ENCODE measurements at places on chromosomes 6 and 20. TPM values are rescaled to one million over a fixed set of nuclear protein-coding genes. Genes with fewer than 3 reads are reported as not detected.

DNA sequence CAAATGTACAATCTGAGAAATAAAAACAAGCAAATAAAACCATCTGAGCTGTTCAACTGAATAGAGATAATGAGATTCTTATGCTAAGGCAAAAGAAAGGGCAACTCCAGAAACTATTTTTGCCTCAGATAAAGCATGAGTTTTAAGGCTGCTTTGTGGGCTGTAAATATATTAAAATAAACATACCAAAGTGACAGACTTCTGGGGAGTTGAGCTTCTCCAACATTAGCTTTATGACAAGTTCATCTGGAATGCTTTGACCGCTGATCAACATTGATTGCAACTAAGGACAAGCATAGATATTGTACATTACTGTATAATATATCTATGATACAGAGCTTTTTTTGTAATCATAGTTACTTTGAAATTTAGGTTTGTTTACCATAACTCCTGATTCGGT is 19.3 kb downstream of the AK9 start:
- no peak overlapping the region for H3K27ac ChIP-seq
- H3K27me3 ChIP-seq: no peaks in the 10 kb centered on the region
- H3K4me1 ChIP-seq: no peaks in the 10 kb centered on the region

GRCh38 chr6:117480651-117481050 is 1.8 kb upstream of the DCBLD1 start:
- H3K27ac ChIP-seq: no peak overlapping the region
- no peak for DNase-seq
- H3K27me3 ChIP-seq: peaks cover 63% of the 10 kb centered on the region
- H3K4me3 ChIP-seq: no peak overlapping the region

KIF6 gene
- total RNA-seq: 0.17 TPM

POM121L2 gene
- total RNA-seq: not detected

DNA sequence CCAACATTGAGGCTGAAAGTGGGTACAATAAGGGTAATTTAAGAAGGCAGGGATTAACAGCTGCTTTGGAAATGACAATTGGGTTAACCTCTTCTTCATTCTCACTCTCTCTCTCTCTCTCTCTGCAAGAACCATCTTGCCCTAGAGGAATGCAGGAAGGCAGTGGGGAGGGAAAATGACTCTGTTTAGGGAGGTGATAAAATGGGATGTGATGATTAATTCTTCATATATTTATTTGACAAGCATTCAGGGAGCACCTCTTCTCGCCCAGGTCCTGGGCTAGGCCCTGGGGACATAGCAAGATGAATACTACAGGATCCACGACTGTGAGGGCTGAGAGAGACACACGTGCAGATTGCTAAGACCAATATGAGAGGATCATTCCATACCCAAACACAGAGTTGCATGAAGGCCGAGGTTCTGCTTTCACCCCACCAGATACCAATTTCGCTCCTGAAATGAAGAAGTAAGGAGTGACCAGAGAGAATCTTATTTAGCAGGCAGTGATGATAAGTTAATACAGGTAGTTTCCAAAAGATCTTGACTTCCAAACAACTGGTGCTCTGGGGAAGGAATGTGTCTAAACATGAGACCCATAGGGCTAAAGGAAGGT is 13.3 kb upstream of the PTPN1 start:
- H3K4me1 ChIP-seq: peaks cover 13% of the 10 kb centered on the region
- no peak overlapping the region for H3K4me3 ChIP-seq
- no peaks in the 10 kb centered on the region for H3K36me3 ChIP-seq

DNA sequence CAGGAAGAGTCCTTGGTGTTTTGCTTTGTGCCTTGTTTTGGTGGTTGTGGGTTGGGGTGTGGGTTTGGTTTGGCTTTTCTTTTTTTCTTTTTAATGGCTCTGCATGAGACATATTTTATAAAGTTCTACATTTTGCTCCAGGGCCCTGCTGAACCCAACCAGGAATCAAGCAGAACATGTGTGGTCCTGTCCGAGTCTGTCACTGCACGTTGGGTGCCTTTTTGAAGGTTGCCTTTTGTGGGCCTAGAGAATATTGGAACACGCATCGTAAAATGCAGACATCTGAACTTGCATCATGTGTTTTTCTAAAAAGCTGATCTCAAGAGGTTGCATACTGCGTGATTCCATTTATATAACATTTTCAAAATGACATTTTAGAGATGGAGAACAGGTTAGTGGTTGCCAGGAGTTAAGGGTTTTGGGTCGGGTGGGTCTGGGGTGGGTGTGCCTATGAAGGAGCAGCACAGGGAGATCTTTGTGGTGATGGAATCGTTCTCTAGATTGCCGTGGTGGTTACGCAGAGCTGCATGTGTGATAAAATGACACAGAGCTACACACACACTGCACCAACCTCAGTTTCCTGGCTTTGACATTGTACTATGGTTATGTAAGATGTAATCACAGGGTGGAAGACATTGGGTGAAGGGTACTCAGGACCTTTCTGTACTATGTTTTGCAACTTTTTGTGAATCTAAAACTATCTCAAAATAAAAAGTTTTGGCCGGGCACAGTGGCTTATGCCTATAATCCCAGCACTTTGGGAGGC is 80.2 kb downstream of the EYA2 start:
- peak overlapping the region; percentile 23 for H3K4me3 ChIP-seq
- peaks cover 50% of the 10 kb centered on the region for H3K27me3 ChIP-seq
- DNase-seq: no peak
- no peak overlapping the region for H3K27ac ChIP-seq

DNA sequence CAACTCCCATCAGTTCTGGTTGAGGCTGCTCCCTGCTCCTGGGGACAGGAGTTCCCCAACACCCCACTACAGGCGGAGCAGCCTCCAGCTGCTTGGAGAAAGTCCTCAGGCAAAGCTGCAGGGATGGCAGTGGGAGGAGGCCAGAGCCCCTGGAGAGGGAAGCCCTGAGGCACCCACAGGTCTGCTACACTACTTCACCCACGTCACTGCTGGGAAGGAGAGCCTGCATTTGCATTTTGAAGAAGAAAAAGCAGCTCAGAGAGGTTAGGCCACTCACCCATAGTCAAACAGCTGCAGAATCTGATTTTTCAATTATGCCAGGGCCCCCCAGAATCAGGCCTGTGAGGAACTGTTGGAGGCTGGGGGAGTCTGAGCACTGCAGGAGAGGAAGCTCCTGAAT is 17.2 kb downstream of the BFSP1 start:
- peaks cover 9% of the 10 kb centered on the region for H3K27me3 ChIP-seq
- peaks cover 16% of the 10 kb centered on the region for H3K4me1 ChIP-seq
- H3K4me3 ChIP-seq: no peak overlapping the region
- no peak overlapping the region for H3K27ac ChIP-seq
- peaks cover 2% of the 10 kb centered on the region for H3K36me3 ChIP-seq

VSTM2L gene
- total RNA-seq: 0.09 TPM

DNA sequence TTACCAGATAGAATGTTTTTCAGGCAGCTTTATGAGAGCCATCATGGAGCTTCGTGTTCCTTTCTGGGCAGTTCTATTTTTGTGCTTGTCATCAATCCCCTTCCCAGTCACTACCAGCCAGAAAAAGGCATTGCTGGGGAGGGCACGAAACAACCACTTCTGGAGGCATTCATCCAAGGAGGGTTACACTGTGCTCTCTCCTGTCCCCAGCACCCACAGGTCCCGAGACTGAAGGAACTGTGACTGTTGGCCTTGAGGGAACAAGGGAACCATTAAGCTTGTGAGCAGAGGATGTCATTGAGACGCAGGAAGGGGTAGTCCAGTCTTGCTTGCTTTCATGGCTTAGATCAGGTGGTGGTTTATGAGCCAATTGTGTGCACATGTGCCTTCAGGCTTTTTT is 20.1 kb upstream of the ENPP5 start:
- no peak overlapping the region for H3K27ac ChIP-seq
- no peak for DNase-seq
- no peaks in the 10 kb centered on the region for H3K36me3 ChIP-seq
- peaks cover 44% of the 10 kb centered on the region for H3K27me3 ChIP-seq
- H3K4me3 ChIP-seq: no peak overlapping the region
- no peaks in the 10 kb centered on the region for H3K4me1 ChIP-seq

All from activated CD4-positive, alpha-beta T cell treated with anti-CD3 and anti-CD28 coated beads, Interleukin-2, amount 10 ng/mL, durations not matched to agents 24 days and 14 days (primary cell).